NCI-H526 treated with DMSO at 0.1 percent for 48 hours (cell line): ENCODE measurements at places on chromosomes 12 and 14.
A peak's percentile ranks its signal among the peaks of the same experiment; 100 is the strongest.

DNA sequence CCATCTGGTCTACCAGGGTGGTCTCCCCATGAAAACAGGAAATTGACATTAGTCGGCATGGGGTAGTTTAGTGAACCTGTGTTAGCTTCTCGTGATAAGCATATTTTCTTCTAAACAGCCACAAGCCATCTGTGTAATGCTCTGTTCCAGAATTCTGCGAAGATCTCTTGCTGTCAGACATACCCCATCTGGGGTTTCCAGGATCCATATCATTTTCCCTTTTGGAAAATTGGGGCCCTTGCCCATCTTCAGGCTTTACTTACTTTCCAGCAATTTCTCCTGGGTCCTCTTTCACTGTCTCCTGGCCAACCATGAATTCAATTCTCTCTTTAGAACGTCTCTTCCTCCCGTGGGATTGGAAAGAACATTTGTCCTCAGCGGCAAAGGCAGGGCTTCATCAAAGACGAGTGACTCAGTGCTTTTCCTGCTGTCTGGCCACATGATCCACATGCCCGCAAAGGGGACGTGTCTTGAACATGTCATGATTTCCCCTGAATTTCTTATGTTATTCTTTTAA lies 21.4 kb upstream of the NCOR2 start:
- DNase-seq: no peak

GRCh38 chr12:6311822-6312528 lies 1.5 kb downstream of the PLEKHG6 start:
- no peak for DNase-seq

DNA sequence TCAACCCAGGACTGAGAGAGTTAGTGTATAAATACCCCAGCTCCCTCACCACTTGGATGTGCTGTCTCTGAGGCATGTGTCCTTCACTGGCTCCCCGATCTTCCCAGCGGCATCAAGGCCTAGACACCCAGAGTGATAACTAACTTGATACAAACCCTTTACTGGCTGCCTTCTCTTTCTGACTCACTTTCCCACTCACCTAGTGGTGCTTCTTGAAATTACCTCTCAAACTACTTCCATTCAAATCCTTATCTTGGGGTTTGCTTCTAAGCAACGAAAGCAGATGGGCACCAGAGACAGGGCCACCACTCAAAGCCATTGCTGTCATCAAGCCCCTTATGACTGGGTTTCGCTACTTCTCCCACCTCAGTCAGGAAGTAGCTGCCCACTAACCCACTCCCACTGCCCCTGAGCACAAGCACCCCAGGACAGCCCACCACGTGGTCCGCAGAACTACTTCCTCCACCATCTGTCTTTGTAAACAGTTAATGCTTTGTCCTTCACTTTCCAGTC lies 17.2 kb downstream of the ZFP36L1 start:
- no peak for DNase-seq

- no peak for DNase-seq
Observed at GRCh38 chr12:78398750-78399149, 465.8 kb upstream of the SYT1 start.

DNA sequence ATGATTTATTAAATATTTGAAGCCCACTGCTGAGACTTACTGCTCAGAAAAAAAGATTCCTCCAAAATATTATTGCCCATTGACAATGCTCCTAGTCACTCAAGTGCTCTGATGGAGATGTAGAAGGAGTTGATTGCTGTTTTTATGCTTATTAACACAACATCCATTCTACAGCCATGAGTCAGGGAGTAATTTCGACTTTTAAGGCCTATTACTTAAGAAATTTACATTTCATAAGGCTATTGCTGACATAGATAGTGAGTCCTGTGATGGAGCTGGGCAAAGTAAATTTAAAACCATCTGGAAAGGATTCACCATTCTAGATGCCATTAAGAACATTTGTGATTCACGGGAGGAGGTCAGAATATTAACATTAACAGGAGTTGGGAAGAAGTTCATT lies 5.2 kb downstream of the KCNJ8 start:
- no peak for DNase-seq

DNA sequence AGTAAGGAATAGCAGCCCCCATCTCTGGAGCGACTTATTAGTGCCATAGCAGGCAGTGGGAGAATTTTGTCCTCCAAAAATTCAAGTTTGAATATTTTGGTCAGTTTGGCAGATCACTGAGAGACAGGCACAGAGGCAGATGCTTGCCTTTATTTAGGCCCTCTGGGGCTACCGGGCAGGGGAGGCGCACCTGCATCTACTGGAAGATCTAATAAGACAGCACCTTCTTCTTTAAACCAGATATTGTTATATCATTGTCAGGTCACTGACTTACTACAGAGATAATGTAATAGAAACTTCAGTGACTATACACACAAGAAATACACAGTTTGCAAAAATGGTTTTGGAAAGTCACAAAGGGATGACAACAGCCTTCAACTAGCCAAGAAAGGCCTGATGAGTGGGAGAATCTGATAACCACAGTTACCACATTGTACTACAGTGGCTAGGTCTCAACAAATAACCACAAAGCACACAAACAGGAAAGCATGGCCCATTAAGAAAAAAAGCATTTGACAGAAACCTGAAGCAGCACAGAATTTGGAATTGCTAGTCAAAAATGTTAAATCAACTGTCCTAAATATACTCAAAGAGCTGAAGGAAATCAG lies 56.8 kb downstream of the CDK17 start:
- DNase-seq: no peak

DNA sequence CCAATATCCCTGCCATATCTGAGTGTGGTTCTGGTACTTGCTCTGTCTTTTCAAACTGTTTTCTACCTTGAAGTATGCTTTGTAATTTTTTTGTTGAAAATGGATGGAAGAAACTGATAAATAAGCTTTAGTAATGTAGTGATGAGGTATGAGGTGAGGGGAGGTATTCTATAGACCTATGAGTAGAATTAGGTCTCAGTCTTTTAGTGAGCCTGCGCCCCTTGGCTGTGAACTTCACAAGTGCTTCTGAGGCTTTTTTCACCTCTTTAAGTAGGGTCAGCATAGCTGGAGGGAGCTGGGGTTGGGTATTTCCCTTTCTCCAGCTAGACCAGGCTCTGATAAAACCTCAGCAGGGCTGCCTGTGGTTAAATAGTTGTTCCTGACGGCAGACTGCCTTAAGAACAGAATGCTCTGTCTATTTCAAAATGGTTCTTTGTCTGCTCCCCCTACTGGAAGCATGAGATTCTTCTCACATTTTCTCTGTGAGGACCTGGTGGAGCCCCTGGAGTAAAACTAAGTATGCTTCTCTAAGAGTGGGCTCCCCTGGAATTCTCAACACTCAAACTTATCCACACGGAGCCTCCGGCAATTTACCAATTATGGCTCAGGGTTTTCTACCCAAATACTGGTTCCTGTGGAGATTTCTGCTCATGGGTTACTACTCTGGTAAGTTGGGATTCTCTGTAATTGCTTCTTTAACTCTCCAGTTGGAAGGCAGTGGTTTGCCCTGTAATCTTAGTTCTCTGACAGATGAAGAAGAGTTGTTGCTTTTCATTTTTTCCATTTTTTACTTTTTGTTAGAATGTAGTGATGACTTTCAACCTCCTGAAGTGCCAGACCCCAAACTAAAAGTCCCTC lies 13.1 kb downstream of the KRT5 start:
- no peak for DNase-seq

GRCh38 chr14:52033101-52033642 lies 35.7 kb downstream of the NID2 start:
- no peak for DNase-seq

DNA sequence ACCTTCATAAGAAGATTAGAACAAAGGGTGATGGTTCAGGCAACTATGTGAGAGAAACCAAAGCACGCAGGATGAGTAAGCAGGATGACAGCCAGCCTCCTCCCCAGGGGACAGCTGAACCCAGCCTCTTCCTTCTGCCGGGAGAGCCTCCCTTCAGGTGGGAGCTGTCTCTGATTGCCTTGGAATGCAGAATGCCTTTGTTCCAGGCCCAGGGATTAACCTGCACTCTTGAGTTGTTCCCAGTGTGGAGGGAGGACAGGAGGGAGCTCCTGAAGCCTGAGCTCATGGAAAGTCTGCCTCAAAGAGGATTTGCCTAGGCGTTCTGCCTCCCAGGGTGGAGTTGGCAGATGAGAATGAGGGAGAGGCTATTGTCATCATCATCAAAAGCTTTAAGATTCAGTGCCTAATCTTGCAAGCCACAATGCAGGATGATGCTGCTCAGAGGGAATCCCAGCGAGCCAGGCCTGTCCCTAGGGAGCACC lies 3.6 kb upstream of the KRT6A start:
- no peak for DNase-seq

GRCh38 chr12:93578221-93578620 lies 5.7 kb downstream of the SOCS2 start:
- DNase-seq: no peak

- no peak for DNase-seq
Observed at GRCh38 chr14:77967110-77967509, 167.2 kb downstream of the ADCK1 start.

DNA sequence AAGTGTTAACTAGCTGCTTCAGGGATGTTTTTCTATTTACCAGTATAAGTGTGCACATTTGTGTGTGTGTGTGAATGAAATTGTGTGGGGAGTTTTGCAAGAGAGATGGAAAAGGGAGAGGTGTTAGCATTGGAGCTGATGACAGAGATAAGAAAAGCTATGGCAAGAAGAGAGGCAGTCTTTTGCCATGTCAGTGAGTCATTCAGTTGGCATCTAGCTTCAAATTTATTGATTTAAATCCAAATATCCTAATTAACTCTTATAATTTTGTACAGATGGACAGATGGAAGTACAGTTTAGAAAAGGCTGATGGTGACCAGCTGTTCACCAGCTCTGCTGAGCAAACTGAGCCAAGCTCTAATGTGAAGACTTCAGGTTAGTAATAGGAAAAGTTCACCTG lies 3.3 kb upstream of the BHLHE41 start:
- DNase-seq: no peak

DNA sequence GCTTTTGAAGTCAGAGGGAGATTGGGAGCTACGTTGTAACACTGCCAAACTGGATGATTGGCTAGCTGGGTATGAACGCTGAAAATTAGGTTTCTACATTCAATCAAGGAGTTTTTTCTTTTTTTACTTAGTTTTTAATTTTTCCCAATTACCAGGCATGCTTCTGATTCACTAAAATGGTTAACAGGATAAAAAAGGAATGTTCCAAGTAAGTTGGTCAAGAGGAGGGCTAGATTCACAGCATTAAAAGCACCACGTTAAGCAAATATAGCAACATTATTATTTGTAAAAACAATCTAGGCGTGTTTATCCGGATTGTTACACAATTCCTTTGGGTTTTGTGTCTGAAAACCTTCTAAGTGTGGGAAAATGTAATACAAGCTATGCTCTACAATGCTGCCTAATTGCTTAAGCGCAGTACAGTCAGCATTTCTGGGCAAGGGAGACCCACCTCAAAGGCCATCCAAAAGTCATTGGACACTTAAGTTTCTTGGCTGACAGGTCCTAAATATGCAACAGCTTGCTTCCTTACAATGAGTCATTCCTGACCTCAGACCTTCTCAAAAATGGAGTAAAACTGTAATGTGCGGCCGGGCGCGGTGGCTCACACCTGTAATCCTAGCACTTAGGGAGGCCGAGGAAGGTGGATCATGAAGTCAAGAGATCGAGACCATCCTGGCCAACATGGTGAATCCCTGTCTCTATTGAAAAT lies 1.2 kb downstream of the RPLP0 start:
- DNase-seq: no peak

- peak; percentile 62 for DNase-seq
Observed at GRCh38 chr12:59113831-59114615, 193.7 kb upstream of the LRIG3 start.

- DNase-seq: no peak
Observed at GRCh38 chr12:107379852-107380567, 286.7 kb upstream of the CRY1 start.

GRCh38 chr12:13007496-13008233 lies 7.6 kb upstream of the HEBP1 start:
- DNase-seq: no peak

DNA sequence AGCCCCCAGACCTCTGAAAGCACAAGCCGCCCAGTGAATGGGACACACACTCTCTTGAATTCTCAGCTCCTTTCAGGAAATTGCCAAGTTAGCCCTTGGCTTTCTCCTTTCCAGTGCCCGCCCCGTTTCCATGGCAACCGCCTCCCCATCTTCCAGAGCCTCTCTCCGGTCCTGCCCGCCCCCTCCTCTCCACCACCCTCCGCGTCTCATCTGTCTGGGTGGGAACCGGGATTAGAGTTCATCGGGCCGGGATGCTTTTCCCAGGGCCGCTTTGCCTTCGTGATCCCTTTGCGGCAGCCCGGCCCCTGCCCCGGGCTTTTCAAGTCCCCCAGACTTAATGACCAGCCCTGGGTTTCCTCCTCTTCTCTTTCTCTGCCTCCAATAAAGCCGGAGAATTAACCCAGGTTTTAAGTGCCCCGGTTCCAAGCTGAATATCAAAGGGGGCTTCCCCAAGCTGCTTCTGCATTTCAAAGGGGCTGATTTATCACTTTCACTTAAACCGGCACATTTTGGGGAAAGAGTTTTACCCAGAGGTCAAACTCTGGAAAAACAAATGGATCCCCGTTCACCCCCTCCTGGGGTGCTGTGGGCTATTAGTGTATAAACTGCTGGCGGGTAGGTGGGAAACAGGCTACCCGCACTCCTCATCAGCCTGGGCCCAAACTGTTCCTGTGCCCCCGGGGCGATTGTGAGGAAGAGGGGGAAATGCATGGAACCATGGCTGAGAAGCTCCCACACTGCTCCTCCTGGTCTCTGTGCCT lies 101.7 kb downstream of the ZFP36L1 start:
- DNase-seq: no peak

DNA sequence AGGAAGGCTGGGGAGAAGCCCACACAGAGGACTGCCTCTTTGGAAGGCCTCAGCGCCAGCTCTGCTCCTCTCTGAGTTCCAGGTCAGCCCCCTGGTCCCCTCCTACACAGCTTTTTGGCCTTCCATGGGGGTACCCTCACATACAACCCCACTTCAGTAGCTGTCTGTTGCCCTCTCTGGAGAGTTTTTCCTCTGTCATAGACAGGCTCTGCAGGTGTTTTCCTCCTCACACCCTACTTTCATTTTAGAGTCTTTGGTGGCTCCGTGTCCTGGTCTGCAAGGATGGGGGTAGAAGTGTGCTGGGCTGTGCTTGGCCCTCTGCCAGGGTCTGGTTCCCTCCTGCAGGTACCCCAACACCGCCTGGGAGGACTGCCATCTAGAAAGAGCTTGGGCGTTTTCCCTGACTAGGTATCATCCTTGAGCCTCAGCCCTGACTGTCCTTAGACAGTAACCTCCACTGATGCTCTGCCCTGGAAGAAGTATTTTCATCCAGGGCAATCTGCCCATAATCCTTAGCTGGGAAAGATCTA lies 15.1 kb downstream of the ZDHHC22 start:
- DNase-seq: no peak

GRCh38 chr12:118650586-118650960 lies 274.2 kb downstream of the SUDS3 start:
- no peak for DNase-seq

DNA sequence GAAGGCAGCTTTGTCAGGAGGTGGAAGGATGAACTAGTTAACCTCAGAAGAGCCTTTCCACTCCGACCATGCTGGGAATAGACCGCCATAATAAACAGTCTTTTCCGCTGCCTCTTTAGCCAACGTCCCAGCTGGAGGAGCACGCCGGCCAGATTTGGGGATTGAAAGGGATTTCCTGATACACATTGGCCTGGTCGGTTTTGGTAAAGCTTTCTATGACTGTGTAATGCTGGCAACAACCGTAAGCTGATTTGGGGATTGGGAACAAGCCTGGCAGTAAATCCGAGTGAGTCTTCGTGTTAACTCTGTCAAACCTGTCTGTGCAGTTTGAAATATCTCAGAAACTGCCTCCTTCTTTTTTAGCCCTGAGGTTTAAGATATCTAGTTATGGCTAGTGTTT lies 87.0 kb downstream of the DAD1 start:
- no peak for DNase-seq

GRCh38 chr12:52721838-52722470 lies 18.6 kb upstream of the KRT77 start:
- DNase-seq: no peak
